ENCODE measurements at places on chromosomes 2 and 18. TPM values are rescaled to one million over a fixed set of nuclear protein-coding genes. Genes with fewer than 3 reads are reported as not detected.

DNA sequence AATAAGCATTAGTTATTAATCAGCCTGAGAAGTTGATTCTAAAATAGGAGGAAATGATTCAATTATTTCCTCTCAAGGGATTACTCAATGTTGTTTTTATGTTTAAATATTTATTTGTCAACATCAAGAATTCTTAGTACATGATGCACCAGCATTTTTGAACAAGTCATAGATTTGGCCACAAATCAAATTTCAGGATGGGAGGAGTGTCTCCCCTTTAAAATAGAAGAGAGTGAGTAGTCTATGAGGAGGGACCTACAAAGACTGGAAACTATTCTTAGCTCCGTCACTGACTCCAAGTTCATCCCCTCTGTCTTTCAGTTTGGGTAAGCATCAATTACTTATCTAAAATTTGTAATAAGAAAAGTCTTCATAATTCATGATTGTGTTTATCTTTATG is 18.6 kb upstream of the IL18R1 start:
- no peak for DNase-seq

IL36RN gene
- total RNA-seq: 1.6 TPM

ANKRD30B gene
- total RNA-seq: not detected

PNKD gene
- total RNA-seq: 14.7 TPM

GRCh38 chr2:49616800-49617199 is 462.5 kb upstream of the FSHR start:
- DNase-seq: no peak

DNA sequence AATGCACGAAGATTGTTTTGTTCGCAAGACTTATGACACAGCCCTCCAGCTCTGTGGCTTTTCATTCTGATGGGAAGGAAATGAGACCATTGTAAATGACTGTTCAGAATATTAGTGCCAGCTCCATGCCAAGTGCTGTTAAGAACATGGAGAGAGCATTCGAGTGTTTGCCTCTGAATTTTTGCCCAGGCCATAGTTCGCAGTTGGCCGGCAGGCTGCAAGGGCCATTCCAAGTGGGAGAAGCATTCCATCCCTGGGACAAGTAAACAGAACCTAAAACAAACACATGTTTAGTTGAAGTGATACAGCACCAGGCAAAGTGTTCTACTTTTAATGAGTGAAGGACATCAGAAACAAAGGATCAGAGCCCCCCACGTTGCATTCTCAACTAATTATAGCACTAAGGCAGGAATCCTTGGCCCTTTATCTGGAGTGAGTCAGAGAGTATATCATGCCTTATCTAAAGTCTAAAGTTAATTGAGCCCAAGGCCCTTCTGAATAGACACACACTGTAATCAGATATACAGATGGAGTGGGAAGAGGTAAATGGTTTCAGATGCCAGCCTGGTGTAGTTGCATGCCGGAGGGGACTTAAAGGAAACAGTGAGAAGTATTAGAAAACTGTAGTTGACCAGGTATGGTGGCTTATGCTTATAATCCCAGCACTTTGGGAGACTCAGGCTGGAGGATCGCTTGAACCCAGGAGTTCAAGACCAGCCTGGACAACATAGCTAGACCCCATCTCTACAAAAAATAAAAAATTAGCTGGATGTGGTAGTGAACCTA is 53.3 kb downstream of the NEDD4L start:
- no peak for DNase-seq

DNA sequence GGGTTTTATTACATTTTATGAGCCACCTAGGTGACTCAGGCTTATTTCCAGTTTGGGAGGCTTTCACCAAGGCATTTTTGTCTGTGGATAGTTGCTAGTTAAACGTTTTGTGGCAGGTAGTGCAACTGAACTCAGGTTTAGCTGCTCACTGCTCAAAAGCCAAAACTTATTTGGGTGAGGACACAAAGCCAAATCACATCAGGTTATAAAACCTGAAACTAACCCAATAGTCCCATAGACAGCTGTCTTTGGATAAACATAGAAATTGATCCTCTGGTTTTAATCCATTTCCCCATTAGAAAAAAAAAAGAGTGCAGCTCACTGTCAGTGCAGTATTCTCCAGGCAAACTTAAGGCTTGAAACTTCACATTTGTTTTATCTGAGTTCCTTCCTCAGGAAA is 362.6 kb upstream of the TFPI start:
- no peak for DNase-seq

GRCh38 chr2:31075431-31075830 is 62.8 kb downstream of the GALNT14 start:
- DNase-seq: no peak

CRIM1 gene
- 17.9 TPM for total RNA-seq

PROM2 gene
- total RNA-seq: 0.53 TPM

GRCh38 chr2:7881466-7881865 is 800.4 kb upstream of the ID2 start:
- DNase-seq: no peak

CFC1B gene
- total RNA-seq: not detected

GRCh38 chr2:43899589-43899988 is 60.8 kb downstream of the ABCG8 start:
- no peak for DNase-seq

DNA sequence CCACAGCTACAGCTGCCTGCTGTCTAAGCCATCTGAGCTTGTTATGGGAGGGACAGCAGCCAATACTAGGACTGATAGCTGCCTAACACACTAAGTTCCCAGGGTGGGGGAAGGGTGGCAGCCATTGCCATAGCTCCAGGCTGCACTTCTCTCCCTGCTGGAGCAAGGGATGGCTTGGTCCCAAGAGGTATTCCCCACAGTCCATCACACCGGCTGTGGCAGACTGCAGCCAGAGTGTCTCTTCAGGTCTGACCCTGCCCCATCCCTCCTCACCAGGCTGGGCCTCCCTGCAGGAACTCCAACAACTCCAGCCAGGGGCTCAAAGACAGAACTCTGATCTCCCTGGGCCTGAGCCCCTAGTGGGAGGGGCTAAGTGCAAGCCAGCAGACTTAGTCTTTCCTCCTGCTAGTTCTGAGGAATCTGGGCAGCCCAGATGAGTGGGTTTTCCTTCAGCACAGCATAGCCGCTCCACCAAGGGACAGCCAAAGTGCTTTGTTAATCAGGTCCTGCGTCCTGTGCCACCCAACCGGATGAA is 632.1 kb downstream of the SOCS6 start:
- no peak for DNase-seq

- DNase-seq: no peak
These were observed 131.5 kb downstream of the RTN4 start for GRCh38 chr2:54918647-54919280.

KRTCAP3 gene
- 4.8 TPM for total RNA-seq

- no peak for DNase-seq
These were observed 53.1 kb downstream of the DYSF start for GRCh38 chr2:71506222-71507153.

CYP26B1 gene
- not detected for total RNA-seq

- DNase-seq: no peak
These were observed 39.5 kb upstream of the ARL4C start for GRCh38 chr2:234536178-234536965.

FIGN gene
- not detected for total RNA-seq

DNA sequence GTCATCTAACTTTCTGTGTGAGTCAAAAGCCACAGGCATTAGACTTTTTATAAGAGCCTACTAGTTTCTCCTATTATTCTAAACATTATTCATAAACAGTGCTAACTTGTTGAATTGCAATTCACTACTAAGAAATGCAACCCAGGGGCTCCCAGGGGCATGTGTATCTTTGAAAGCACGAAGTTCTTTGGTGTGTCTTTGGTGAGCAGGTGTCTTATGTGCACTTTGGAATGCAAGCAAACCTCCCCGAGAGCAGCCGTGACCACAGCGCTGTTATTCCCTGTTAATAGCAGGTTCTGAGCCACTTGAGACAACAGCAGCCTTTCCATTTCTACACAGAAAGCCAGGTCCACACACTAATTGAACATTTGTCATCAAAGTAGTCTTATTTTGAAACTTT is 123.5 kb downstream of the PRKRA start:
- DNase-seq: no peak

GRCh38 chr2:204982303-204982702 is 437.0 kb downstream of the PARD3B start:
- no peak for DNase-seq

DNA sequence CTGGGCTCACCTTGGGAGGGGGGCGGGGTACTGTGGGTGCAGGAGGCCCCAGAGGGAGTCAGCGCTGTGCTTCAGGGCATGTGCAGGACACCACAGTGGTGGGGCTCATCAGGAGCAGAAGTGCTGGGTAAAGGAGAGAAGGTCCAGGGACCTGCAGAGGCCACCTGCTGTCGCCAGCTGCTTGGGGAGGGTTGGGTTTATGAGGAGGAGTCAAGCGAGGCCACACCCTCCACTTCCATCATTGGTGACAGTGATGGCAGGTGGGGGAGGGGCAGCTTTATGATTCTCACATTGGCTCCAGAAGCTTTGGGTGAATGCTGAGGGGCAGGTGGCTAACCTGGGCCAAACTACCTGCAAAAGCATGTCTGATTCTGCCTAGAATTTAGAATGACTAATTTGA is 392.6 kb downstream of the HRH4 start:
- no peak for DNase-seq

- DNase-seq: no peak
These were observed 171.8 kb upstream of the KLF7 start for GRCh38 chr2:207337234-207338219.

GRCh38 chr2:128346291-128347170 is 27.9 kb upstream of the HS6ST1 start:
- DNase-seq: no peak

GRCh38 chr18:77052983-77053309 is 79.6 kb downstream of the MBP start:
- DNase-seq: no peak

DNA sequence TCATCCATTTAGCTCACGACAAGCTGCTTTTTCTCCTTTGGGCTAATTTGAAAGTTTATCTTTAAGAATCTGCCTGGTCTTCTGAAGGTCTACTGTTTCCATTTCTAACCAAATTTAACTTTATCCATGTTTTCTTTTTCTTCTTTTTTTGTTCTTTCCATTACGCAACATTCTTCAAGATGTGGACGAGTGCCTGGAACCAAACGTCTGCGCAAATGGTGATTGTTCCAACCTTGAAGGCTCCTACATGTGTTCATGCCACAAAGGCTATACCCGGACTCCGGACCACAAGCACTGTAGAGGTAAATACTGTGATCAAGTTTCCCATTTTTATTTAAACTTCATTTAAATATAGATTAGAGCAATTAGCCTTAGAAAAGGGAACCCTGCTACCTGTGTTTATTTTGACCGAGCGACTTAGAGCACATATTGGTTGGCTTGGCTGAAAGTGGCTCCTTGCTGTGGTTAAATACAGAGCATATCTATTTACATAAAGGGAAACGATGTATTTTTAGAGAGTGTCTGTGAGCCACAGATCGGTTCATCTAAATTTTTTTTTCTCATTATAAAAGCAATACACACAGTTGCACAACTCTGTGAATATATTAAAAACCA is 183.4 kb upstream of the RASGRP3 start:
- no peak for DNase-seq

All from activated T-cell treated with anti-CD3 and anti-CD28 coated beads, Interleukin-2, amount 50 U/mL, for 4 hours (primary cell).